ENCODE measurements at places on chromosomes 2 and 18.

DNA sequence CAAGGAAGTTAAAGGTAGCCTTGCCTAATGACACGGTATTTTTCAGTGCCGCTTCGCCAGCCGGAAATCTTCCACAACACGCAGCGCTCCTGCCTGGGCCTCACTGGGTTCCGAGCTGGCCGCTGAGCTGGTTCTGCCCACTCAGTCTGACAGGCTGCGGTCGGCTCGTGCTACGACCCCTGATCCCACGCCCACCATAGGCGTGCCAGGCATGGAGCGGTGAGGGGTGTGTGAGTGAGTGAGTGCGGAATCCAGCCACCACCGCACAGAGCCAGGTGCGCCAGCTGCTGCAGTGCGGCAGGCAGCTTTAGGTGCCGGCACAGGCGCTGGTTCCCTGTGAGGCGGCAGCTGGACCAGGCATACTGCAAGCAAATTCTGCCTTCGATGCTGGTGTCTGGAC, 407.9 kb downstream of the DCC start:
- DNase-seq = no peak

DNA sequence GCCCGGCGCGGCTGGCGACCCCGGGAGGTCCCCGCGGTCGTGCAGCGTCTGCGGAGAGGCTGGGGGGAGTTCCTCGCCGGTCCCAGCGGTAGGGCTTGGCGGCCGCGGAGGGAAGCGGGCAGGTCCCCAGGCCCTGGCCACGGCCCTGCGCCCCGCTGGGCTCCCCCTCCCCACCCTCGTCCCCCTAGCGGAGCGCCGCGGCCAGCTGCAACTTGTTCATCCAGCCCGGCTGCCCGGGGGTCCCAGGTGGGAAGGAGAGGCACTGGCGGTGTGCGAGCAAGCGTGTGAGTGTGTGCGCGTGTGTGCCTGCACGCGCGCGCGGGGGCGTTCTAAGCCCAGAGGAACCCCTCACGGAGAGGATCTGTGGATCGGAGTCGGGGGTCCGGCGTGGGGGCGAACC, 1.3 kb downstream of the PTPRM start:
- DNase-seq = no peak

GRCh38 chr2:46657042-46657504, 177.7 kb downstream of the TMEM247 start:
- DNase-seq = no peak

DNA sequence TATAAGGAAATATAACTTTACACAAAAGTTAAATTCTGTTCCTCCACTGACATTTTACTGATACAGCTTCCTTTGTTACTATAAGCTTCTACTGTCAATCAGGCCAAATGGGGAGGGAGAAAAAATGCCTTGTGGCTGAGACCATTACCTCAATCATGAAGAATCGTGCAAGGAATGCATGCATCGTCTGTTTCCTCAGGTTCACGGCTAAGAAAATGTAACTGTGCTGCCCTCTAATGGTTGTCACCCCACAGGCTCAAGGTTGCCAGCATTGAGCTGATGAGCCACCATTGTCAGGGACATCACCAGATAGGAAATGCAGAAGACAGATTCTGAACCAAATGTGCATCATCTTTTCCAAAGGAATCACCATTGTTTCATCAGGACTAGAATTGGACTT, 426.9 kb downstream of the CDH2 start:
- DNase-seq = no peak

- DNase-seq = no peak
These were observed 16.3 kb downstream of the RAB12 start for GRCh38 chr18:8625461-8626092.

GRCh38 chr2:200966770-200967169, 3.3 kb upstream of the ORC2 start:
- no peak for DNase-seq

DNA sequence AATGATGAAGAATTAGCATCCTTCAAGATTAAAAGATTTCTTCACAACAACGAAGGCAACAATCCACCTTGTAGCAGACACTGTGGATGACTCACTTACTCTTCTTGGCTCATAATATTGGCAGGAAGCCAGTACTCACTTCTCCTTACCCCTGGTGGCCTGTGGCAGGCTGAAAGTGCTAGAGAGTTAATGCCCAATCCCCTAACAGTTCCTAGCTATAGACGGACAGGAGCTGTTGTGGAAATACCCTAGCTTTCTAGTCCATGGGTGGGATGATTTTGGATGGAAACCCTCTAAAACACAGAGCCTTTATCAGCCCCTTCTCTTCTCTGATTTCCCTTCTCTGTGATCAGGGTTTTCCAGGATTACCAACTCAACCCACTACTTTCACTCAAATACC, 128.6 kb upstream of the NYAP2 start:
- no peak for DNase-seq

DNA sequence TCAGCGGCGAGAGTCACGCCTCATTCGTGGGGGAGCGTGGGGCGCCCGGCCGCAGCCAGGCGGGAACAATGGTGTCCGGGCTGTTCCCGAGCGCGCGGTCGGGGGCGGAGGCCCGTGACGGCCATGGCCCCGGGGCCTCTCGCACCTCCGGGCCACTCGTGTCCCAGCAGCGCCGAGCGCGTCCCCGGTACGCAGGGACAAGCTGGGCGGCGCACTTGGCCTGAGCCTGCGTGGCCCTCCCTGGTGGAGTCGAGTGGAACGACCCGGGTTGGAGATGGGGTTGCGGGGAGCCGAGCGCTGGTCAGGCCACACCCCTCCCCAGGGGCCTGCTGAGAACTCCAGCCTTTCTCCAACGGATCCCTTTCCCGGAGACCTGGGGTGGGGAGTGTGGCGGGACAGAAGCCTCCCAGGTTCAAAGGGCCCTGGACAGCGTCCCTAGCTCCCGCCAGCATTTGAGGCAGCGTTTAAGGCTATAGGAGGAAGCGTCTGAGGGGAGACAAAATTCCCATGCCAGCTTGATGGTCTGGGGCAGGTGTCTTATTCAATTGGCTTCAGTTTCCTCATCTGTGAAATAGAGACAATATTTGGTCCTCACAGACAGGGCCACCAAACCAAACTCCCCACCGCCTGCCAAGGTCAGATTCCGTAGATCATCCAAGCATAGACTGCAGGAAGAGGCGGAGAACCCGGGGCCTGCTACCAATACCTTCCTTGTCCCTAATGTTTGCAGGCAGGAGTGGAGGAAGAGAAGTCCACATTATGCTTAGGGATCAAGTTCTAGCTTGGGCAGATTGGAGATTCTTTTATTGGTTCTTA, 553 bp downstream of the CNDP2 start:
- no peak for DNase-seq

GRCh38 chr18:23710068-23710527, 20.8 kb downstream of the LAMA3 start:
- DNase-seq = no peak

DNA sequence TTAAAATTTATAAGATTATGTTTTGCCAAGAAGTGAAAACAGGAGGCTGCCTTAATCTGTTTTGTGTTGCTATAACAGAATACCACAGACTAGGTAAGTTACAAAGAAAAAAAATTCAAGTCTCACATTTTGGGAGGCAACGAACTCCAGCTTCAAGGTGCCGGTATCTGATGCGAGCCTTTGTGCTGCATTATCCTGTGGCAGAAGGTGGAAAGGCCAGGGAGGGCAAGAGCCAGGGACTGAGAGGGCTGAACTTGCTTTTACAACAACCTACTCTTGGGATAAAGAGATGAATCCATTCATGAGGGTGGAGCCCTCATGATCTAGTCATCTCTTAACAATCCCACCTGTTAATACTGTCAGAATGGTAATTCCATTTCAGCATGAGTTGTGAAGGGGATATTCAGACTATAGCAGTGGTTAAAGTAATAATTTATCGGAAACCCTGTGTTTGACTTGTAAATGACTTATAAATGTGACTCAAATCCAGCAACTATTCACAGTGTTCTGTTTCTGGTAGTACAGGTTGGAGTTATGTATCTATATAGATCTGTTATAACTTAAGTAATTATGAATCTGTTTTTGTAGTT, 3.7 kb downstream of the MTX2 start:
- no peak for DNase-seq

- DNase-seq = no peak
These were observed 5.1 kb downstream of the TRIB2 start for GRCh38 chr2:12721566-12722446.

DNA sequence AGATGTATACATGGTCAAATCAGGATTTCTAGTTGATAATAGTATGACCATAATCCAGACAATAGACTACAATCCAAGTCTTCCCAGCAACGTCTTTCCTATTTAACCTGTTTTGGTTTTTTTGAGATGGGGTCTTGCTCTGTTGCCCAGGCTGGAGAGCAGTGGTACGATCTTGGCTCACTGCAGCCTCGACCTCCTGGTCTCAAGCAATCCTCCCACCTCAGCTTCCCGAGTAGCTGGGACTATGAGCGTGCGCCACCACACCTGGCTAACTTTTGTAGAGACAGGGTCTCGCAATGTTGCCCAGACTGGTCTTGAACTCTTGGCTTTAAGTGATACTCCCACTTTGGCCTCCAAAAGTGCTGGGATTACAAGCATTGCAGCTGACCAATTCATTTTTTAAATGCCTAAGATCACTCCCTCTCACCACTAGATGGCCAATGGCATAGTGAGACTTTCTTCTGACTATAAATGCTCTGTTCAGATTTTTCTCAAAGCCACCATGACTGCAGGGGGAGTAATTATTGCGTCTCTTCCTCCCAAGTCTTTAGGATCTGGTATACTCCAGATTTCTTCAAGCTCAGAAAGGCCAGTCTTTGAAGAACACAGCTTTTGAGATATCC, 47.6 kb downstream of the HNRNPLL start:
- DNase-seq = no peak

- no peak for DNase-seq
These were observed 228.9 kb downstream of the TMEM163 start for GRCh38 chr2:134489732-134490384.

- no peak for DNase-seq
These were observed 26.8 kb downstream of the VPS4B start for GRCh38 chr18:63395503-63395902.

GRCh38 chr2:189161894-189162293, 17.7 kb downstream of the COL5A2 start:
- DNase-seq = no peak

DNA sequence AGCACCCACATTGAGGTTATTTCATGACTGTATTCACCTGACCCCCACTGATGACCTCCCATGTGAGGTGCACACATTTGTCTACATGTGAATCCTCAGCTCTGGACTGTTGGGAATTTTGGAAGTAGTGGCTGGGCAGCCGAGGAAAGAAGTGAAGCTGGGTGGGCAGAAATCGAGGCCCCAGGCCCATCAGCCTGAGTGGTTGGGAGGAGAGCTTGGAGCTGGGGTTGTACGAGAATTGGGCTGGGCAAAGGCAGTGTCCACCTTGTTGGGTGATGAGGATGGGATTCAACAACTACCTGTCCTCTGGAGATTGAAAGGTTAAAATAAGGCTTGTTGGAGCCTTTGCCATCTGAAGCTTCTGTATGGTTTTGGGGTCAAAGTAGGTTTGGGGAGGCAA, 35.8 kb downstream of the AGAP1 start:
- no peak for DNase-seq

DNA sequence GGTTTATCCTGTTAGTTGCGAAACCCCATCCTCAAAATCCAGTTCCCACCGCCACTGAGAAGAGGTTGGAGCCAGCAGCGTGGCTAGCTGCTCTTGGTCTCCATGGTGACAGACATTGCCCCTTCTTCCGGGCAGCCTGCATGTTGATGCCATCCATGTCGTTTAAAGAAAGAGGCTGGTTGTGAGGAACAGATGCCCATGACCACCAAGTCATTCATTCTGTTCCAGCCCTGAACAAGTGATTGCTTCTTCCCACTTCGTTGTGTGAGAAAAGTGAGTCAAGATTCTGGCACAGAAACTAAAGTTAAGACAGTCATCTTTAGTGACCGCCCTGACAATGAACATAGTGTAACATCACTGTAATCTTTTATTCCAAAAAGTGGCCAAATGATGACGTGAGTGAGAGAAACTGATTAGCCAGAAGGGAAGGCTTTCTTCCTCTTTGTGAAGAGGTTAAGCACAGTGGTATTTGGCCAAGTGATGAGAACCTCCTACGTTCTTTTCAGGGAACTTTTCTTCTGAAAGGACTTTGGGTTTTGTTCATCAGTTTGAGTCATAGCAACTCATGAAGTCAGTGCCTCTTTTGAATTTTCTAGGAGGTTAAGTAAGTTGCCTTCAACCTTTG, 272.5 kb downstream of the GALR1 start:
- DNase-seq = no peak

DNA sequence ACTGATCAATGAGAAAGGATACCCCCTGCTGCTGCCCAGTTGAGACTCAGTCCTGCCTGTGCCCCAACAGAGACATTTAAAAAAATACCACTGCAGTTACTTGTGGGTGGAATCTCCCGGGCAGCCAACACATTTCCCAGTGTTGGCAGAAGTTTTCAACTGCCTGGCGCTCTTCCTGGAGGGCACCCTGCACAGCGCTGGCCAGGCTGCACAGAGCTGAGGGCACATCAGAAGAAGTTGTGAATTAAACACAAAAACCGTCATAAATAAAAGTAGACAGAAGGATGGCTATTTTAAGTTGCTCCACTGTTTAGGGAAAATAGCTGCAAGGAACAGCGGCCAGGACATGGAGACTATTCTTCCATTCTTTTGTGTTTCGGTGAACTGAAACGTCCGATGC, 110.2 kb upstream of the THOC1 start:
- no peak for DNase-seq

GRCh38 chr2:55092439-55092838, 42.2 kb upstream of the RTN4 start:
- no peak for DNase-seq

- no peak for DNase-seq
These were observed 60.7 kb downstream of the NABP1 start for GRCh38 chr2:191738667-191739066.

DNA sequence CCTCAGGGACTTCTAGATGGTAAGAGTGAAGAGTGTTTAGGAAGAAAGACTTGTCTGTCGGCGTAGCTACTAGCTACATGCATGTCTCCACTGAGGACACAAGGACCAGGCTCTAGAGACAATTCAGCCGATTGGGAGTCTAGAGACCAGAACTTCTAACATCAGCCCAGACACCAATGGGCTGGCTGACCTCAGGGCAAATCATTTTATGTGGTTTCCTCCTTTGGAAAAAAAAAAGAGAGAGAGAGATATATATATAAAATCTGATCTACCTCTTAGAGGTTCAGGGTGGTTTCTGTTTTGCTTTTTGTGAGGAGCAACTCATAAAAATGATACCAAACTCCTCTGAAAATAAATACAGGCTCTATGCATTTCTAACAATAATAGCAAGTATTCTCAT, 212.8 kb downstream of the BCL2 start:
- no peak for DNase-seq

DNA sequence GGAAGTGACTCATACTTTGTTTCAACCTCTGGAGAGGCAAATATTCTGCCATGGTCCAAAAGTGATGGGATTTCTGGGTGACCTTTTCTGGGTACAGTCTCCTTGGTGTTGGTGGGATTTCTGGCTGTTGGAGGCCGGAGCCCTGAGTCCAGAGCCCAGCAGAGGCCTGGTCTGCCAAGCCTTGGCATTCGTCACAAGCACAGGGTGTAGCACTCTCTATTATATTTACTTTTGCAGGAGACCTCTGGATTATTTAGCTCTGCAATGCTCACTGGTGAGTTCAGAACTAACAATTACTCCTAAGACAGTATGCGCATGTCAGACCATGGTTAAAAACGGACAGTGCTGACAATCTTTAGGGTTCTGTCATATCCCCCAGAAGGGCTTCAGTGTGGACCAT, 201.6 kb upstream of the TWIST2 start:
- DNase-seq = no peak

- DNase-seq = no peak
These were observed 2.1 kb upstream of the CLIP4 start for GRCh38 chr2:29113027-29113686.
